NCI-H1417 treated with DMSO at 0.1 percent for 48 hours (cell line): ENCODE measurements at places on chromosomes 16 and 17.

DNA sequence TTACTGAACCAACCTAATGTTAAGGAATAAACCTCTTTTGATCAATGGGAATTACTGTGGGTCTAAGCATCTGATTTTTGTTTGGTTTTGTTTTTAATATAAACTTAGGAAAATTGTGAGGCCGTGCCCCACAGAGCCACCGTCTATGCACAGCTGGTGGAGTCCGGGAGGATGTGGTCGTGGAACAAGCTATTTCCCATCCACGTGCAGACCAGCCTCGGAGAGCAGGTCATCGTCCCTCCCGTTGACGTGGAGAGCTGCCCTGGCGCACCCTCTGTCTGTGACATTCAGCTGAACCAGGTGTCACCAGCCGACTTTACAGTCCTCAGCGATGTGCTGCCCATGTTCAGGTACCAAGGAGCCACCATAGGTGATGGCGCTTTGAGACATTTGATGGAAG lies 28.4 kb downstream of the PRMT7 start:
- DNase-seq: no peak

GRCh38 chr16:2713985-2714774 lies 5.8 kb downstream of the PRSS27 start:
- no peak for DNase-seq

GRCh38 chr16:3580686-3581085 lies 3.5 kb upstream of the NLRC3 start:
- no peak for DNase-seq

DNA sequence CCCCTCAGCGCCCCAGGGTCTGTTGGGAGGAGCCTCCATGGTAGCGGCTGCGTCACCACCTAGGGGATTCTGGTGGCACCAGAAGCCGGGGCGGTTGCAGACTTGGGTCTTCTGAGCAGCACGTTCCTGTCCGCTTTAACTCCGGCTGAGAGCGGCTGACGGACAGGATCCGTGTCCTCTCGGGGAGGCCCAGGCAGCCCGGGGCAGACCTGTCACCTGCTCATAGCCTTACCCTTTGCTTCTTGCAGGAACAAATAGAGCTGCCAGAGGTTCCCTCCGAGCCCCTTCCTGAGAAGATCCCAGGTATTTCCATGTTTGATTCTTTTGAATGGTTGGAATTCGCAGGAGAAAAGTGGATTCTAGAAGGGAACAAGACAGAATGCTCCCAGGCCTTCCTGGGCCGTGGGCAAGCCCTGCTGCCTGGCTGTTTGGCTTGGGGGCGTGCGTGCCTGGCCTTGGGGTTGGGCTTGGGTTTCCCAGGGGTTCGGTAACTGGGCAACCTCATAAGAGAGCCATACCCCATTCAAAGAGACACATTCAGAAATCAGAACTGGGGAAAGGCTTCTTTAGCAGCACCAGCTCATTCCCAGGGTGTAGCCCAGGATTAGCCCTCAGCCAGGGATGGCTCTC lies 6.6 kb downstream of the CHMP6 start:
- no peak for DNase-seq

DNA sequence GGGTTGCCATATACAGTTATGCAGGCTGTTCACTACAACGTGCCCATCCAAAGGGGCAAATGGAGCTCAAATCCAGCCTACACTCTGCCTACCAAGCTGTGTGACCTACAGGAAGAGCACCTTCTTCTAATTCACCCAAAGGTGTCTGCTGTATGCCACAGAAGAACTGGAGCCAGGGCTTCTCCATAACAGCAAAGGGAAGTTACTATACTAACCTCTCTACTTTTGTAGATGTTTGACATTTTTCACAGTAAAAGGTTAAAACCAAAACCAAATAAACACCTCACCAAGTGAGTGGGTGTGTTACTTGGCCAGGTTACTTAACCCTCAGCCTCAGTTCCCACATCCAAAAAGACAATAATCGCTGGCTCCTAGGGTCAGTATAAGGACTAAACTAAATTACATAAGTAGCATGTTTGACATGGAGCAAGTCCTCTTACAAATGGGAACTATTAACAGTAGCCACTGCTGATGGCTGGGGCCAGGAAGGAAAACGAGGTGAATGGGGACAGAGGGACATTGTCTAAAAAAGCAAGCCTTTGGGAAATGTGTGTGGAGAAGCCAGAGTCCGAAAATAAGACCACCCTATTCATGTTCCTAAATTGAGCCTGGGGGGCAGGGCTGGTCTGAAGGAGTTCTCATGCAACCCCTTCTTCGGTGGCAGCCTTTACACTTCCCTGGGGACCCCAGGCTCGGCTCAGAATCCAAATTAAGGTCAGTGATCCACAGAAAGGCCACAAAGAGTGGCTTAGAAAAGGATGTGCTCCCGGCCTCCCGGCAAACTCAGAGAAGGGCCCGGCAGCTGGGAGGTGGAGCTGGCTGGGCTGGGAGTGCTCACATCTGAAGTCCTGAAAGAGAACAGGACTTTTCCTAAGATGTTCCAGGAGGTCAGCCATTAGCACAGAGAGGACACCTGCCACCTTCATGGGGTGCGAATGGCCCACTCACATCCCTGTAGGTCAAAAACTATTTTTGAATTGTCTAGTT lies 13.5 kb downstream of the CUEDC1 start:
- no peak for DNase-seq

DNA sequence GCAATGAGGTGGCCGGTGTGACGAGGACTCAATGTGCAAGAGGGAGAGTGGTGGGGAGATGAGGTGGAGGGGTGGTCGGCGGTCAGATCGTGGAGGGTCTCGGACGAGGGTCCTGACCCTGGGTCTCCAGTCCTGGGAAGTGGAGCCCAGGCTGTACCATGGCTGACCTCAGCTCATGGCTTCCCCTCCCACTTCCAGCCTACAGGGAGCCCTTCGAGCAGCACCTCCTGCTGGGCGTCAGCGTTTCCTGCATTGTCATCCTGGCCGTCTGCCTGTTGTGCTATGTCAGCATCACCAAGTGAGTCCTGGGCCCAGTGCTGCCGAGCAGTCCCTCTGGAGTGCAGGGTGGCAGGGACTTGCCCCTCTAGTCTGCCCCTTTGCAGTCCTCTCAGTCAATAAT lies 41.8 kb downstream of the IL4R start:
- DNase-seq: no peak
